ENCODE measurements at places on chromosomes 5 and 9. TPM values are rescaled to one million over a fixed set of nuclear protein-coding genes. Genes with fewer than 3 reads are reported as not detected.

- DNase-seq = no peak
Measured at GRCh38 chr5:17463653-17464052, 34.4 kb upstream of the TAF11L2 start.

DNA sequence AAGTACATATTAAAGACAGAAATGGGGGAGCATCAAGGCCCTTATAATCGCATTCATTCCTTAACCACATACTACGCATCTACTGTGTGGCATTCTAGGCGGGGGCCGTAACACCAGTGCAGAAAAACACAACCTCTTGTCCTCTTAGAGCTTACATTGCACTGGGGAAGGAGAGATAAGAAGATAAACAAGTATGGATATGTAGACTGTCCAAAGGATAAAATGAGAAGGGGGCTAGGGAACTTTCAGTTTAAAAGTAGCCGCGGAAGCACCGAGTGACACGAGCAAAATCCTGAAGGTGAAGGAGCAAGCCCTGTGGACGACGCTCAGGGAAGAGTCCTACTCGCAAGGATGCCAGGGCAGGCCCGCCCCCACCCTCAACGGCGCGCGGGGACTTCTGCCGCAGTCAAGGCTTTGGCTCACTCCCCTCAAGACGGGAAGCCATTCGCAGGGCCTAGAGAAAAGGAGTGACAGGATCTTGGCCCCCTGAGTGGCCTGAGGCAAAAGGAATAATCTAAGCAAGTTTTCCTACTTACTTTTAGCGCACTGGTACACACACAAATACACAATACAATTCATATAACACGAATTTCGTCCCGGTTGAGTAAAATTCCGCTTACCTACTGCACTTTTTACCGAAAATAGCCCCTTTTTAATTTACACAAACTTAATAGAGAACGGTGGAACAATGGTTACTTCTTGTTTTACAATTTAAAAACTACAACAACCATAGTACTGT lies 1.3 kb upstream of the NIPBL start:
- peak; percentile 59 for DNase-seq

GRCh38 chr9:98875536-98875935 lies 68.1 kb downstream of the GALNT12 start:
- DNase-seq = no peak

DNA sequence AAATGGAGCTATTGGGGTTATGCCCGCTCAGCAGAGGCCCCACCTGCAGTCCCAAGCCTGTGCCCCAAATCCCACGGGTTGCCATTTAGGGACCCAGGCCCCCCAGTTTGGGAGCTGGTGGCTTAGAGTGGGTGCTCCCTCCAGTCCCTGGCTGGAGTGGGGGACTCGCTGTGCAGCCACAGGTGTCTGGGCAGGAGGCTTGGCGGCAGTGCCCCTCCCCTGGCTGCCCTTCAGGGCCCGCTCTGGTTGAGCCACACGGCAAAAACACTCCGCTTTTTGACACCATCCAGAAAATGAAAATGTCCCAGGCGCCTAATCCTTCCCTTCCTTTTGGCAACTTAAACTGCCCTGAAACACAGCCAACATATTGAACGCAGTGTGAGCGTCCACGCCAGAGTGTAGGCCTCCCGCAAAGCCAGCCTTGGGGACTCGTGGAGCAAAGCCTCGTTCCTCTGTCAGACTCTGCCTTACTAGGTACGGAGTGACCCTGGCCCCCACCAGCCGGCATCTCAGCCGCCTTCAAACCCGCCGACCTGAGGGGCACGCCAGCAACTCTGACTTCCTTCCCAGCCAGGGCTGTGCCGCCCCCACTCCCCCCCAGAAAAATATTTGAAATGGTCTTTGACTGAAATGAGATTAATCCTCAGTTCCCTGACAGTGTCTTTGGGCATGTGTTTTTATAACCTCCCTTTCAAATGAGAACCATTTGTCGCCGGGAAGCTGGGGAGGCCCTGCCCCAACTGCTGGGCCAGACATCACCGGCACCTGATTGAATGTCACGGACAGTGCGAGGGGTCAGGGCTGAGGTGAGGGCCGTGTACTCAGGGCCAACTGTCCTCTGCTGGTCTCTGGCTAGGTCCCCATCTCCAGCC lies 98.5 kb upstream of the LMX1B start:
- no peak for DNase-seq

Gene SLC4A9
- total RNA-seq = 0.56 TPM

- no peak for DNase-seq
Measured at GRCh38 chr5:150120062-150120441, 33.7 kb upstream of the CSF1R start.

DNA sequence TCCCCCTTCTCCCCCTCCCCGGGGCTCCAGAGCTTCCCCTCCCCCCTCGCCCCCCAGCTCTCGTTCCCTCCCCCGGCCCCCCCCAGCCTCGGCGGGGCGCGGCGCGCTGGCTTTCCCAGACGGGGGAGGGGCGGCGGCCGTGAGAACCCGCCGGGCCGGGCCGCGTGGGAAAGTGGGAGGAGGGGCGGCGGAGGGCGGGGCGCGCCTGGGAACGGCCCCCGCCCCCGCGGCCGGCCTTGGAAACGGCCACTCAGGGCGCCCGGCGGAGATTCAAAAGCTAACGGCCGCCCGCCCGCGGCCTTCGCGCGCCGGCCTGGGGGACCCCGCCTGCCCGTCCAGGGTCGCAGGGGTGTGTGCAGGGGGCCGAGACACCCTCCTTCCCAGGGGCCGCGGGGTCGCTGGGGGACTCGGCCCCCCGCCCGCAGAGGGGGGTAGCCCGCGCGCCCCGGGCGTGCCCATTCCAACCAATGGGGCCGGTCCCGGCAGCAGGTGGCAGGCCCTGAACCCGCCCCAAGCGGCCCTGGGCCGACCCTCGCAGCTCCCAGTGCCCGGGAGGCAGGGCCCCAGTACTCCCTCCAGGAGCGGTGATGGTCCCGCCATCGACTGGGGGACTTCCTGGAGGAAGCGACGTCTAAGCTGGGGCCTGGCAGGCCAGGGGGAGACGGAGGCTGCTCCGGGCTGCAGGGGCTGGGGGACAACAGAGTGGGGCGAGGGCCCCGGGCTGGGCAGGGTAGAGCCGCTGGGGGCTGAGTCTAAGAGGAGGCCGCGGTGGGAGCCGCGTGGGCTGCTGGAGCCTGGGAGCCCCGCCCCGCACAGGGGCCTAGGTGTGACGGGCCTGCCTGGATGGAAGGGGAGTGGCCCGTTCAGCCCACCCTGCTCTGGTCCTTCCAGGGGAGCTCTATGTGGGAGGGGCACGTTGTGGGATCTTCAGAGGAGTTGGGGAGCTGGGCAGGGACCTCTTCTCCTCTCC lies 14.2 kb upstream of the NRARP start:
- DNase-seq = no peak

Gene LPAR1
- total RNA-seq = not detected

Gene SHROOM1
- total RNA-seq = 2.1 TPM

DNA sequence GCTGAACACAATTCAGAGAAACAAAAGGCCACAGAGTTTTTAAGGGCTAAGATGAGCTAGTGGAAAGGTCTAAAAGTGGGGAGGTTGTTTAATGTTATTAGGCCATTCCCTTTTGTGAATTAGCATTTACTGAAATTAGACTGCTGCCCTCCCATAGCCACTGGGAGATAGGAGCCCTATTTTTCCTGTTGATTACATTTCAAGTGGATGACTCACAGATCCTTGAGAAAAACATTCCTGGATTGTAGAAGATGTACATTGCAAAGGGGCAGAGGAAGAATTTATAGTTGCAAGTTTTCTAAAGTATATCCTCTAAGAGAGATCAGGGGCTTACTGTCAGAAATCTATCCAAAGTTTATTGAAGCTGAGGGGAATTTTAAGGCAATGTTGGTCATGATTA lies 367.1 kb upstream of the IZUMO3 start:
- no peak for DNase-seq

DNA sequence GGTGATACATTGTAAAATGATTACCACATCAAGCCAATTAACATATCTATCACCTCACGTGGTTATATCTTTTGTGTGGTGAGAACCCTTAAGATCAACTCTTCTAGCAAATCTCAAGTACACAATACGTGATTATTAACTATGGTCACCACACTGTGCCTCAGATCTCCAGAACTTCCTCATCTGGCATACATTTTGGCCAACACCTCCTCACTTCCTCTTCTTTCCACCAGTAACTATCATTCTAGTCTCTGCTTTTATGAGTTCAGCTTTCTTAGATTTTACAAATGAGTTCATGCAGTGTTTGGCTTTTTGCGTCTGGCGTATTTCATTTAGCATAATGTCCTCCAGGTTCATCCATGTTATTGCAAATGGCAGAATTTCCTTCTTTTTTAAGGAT lies 35.8 kb downstream of the PRKACG start:
- no peak for DNase-seq
